Right forelimb (tissue), 1 donor: ENCODE measurements at places on chromosomes 4 and X.

DNA sequence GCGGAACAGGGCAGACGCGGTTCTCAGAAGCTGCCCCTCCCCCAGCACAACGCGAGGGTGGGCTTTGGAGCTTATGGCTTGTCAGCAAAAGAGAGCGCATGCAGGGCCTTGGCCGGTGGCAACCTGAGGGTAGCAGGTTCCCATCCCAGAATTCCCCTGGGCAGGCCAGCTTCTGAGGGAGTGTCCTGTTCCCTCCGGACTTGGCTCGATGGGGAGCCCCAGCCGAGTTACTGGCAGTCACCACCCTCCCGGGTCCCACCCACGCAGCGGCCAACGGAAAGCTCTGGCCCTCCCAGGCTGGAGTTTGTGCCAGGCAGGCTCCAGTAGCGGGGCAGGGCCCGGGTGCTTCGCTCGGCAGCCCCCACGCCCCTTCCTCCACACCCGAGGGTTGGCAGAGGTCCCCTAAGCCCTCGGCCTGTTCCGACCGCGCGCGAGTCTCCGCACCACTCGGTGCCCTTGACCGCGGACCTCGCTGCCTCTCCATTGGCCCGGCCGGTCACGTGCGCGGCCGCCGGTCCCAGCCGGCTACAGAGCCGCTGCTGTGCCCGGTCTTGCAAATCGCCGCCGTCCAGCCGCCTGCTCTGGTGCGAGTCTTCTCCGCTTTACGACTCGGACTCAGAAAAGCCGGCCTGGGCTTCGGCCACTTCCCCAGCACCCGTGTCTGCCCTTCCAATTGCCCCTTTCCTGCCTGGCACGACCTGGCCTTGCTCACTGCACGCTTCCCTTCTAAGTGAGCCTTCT lies 20.9 kb upstream of the MTM1 start:
- DNase-seq = peak; percentile 67

DNA sequence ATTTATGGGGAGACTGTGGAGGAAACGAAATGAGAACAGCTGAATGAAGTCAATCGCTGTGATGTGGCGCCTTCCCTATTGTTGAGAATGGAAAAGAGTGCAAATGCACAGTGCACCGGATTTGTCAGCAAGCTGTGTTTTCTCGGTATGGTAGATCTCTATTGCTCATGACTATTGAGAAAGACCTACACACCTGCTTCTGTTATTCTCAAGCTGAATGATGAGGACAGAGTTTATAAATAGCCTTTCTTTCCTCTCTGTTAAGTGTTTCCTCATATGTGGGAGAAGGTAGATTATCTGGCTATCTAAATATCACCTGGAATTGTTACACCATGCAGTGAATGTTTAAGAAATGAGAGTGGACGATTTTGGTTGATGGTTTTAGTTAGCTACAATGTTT lies 650.7 kb downstream of the IL1RAPL1 start:
- no peak for DNase-seq

GRCh38 chr4:95106408-95106928 lies 348.7 kb downstream of the BMPR1B start:
- DNase-seq = no peak

- DNase-seq = no peak
These were observed 1034.2 kb upstream of the PCDH10 start for GRCh38 chr4:132114885-132115284.

GRCh38 chrX:72309297-72310071 lies 3.8 kb upstream of the CITED1 start:
- DNase-seq = no peak

DNA sequence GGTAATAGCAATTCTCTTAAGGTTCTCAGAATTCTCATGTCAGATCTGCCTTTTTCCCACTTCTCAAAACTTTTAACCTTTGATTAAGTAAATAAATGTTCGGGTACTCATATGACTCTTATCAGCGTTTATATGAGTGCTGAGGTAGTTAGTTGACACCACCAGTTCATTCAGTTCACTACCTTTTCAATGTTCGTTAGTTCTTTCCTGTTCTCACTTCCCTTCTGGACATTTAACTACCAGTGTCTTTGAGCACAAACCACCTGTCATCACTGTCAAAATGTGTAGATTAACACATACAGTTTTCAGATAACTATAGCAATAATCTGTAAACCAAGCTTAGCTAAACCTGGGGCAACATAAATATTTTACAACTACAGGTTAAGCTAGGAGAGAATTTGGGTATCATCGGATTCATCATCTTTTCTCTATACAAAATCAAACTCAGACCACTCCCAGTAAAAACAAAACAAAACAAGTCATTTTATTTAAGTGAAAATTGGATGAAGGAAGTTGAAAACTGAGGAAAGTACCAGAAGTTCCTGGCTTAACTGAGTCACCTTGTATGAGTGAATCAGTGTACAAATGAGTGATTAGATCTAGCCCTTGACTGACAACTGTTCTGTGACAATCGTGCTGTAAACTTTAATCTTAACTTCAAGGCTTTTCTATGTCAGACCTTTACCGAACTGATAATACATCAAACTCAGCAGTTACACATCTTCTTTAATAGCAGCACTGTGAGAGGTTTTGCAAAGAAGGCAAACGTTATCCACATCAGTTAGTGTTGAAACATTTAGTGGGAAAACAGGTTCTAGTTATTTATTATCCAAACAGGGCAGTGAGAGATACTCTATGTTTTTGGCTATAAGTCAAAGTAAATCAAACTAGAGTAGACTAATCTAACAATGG lies 41.9 kb downstream of the ARHGEF38 start:
- no peak for DNase-seq

DNA sequence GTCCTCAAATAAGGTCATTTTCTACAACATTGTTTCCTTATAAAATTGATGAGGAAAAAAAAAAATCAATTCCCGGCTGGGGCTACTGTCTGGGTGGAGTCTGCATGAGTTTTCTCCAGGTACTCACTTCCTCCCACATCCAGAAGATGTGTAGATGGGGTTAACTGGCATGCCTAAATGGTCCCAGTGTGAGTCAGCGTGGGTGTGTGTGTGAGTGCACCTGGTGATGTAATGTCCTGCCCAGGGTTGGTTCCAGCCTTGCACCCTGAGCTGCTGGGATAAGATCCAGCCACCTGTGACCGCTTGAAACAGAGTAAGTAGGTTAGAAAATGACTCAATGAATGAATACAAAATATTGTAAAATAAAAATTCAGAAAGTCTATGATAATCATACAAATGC lies 11.1 kb downstream of the USP26 start:
- DNase-seq = no peak

DNA sequence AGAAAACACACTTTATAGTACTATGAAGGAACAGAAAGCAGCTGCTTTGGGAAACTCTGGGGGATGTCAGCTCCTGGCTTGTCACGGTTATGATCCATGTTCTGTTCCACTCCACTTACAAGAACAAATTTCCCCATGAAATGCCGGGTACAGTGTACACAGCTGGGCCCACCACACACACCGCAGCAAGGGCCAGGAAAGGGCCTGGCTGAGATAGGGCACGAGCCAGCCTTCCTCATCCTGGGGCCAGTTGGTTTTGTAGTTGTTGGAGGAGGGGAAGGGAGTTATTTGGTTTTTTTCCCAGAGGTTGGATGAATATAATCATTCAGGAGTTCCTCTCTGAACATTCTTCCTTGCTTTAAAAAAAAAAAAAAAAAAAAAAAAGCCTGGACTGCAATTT lies 56.8 kb downstream of the SEPSECS start:
- DNase-seq = no peak

DNA sequence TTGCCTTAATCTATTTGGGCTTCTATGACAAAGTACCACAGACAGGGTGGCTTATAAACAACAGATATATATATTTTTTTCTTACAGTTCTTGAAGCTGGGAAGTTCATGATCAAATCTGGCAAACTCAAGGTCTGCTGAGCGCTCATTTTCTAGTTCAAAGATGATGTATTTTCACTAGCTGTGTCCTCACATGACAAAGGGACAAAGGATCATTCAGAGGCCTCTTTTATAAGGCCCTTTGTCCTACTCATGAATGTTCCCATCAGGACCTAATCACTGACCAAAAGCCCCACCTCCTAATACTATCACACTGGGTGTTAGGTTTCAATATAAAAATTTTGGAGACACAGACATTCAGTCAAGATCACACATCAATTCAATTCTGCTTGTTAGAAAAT lies 2025.2 kb downstream of the PCDH7 start:
- no peak for DNase-seq

DNA sequence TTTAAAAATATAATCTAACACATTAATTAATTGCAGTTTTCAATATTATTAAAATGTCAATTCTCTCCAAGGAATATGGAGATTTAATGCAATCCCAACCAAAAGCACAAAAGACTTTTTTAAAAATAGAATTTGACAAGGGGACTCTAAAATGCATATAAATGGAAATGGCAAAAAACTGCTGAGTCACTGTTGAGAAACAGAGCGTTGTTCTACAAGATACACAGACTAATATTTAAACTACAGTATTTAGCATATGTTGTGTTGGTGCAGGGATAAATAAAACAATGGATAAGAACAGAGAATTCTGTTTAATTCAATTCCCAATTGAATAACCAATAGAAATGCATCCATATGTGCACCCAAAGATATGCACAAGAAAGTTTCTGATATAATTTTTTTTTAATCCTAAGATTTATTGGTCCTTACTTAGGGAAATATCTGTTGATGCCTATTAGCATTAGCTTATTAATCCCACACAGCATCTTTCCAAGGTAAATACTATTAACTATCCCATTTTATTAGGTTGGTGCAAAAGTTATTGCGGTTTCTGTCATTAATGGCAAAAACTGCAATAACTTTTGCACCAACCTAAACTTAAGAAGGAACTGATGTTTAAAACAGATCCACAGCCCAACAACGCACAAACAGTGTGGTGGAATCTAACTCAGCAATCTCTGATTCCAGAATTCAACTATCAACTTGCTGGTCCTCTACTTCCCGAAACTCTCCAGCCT lies 86.8 kb upstream of the VEGFC start:
- no peak for DNase-seq

DNA sequence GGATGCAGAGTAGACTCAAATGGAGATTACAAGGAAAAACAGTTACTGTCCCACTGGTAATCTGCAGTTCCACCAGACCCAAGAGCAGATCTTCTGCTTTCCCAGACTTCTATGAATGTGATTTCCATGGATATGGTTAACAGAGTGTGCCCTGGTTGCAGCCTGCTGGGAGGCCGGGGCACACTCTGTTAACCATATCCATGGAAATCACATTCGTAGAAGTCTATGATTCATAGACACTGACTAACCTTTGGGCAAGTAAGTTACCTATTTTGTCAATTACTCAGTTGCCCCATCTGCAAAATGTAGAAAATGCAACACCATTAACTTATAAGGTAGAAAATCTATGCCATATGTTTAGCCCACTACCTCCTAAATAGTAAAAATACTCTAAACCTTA lies 443.1 kb upstream of the PITX2 start:
- no peak for DNase-seq

GRCh38 chrX:49066690-49067089 lies 7.1 kb downstream of the PRAF2 start:
- no peak for DNase-seq

- DNase-seq = no peak
These were observed 56.2 kb downstream of the METTL14 start for GRCh38 chr4:118741301-118741855.

DNA sequence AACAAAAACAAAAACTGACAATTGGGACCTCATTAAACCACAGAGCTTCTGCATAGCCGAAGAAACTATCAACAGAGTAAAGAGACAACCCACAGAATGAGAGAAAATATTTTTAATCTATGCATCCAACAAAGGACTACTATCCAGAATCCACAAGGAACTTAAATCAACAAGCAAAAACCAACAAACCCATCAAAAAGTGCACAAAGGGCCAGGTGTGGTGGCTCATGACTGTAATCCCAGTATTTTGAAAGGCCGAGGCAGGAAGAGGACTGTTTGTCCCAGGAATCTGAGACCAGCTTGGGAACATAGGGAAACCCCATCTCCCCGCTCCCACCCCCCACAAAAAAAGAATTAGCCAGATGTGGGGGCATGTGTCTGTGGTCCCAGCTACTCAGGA lies 10.7 kb downstream of the C4orf51 start:
- DNase-seq = no peak

GRCh38 chr4:24914460-24914859 lies 1.6 kb upstream of the CCDC149 start:
- no peak for DNase-seq

DNA sequence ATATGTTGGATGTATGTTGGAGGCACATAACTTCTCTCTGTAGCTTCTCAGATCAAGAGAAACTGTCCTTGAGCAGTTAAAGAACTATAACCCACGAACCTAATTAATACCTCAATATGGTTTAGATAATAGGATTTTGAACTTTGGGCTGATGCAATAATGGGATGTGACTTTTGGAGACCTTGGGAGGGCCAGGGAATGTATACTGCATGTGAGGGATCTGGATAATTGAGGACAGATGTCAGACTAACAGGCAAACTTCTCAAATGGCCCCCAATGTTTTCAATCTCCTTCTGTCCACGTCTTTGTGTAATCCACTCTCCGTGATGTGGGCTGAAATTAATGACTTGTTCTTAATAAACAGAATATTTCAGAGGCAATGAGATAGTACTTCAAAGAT lies 202.2 kb upstream of the FAT4 start:
- no peak for DNase-seq

DNA sequence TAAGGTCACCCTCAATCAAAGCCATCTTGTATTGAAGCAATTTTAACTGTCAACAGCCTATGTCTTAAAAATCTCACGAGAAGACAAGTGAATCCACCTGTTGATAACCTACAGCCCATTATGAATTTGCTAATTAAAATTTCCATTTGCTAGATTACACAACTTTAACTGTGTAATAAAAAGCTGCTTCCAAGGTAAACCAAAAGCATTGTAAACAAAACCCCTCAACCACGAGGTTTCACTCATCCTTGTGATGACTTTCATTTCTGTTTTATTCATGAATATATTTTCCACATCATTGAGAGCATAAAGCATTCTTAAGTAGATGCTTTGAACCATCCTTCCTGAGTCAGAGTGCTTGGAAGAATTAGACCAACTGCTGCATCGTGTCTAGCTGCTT lies 217.5 kb upstream of the GYPA start:
- DNase-seq = no peak

GRCh38 chr4:82053396-82053795 lies 320.4 kb downstream of the HNRNPD start:
- DNase-seq = no peak

DNA sequence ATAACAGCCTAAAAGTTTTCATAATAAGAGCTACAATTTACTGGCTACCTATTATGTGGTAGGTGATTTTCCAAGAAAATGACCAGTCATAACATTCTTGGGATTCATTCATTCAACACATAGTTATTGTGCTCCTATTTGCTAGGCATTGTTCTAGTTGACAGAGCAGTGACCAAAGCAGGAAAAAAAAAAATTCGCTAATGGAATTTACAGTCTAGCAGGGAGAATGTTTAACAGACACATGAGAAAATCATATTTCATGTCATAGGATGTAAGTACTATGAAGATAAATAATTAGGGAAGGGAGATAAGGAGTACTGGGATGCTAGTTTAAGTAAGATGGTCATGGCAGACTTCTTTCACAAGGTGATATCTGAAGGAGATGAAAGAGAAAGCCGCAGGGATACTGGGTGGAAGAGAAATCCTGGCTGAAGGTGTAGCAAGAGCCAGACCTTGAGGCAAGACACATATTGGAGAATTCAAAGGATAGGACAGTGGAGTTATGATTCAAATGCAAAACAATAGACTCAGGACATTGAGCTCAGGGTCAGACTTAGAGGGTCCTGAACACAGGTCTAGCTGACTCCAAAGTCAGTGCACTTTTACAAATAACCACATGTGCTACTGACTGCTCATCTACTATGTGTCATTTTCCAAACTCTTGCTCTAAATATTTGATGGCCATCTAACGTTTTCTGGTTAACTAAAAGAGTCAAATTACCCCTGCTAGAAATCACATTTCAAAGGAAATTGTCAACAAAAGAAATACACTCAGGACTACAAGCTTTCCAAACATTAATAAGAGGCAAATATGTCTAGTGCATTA lies 20.4 kb downstream of the SPCS3 start:
- no peak for DNase-seq
